GOT3 (cell line): ENCODE measurements at places on chromosomes 12 and 14.

DNA sequence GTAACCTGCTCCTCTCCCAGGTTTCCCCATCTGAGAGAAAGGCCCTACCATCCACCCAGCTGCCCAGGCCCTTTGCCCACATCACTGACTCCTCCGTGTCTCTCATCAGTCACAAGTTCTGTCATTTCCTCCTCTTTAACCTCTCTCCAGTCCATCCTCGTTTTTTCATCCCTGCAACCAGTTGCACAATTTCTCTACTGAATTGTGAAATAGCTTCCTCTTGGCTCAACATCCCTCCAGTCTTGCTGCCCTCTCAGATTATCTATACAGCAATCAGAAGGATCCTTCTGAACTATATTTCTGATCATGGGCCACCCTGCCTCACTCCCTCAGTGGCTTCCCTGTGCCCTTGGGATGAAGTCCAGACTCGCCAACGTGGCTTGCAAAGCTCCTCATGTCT lies 6.8 kb downstream of the FAM161B start:
- no peak for DNase-seq

DNA sequence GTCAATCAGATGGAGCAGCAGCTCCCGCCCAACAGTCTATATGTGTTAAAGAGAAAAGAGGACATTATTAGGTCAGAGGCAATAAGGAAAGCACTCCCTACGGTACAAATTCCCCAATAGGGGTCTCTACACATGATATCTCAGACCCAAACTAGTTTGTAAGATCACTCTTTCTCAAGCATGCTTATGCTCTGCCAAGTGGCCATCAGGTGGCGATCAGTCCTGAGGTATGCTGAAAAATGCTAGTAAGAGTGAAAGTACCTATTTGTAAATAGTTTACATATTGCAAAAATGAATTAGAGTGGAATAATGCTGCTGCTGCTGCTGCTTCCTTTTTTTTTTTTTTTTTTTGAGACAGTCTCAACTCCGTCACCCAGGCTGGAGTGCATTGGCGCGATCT lies 61.0 kb downstream of the CPM start:
- DNase-seq: no peak

DNA sequence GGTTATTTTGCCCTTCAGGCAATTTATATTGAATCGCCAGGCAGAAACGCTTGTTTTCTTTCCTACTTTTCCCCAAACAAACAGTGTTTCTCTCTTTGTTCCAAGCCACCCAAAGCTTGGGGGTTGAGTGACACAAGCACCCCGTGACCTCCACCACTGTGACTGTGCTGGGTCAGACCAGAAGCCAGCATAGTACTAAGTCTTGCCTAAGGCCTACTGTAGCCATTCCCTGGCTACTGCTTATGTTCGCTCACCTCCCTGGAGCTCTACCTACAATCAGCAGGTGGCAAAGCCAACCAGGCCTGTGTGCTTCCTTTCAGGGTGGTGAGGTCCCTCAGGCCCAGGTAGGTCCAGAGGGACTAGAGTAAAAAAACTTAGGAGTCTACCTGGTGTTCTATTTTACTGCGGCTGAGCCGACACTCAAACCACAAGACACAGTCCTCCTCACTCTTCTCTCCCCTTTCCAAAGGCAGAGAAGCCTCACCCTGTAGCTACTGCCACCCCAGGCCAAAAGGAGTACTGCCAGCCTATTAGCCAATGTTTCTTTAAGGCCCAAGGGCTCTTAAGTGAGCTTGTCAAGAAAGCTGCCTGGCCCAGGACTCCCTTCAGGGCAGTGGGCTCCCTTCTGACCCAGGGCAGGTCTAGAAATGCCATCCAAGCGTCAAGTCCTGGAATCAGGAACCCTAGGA lies 411.8 kb upstream of the MIS18BP1 start:
- no peak for DNase-seq

GRCh38 chr12:47813511-47814196 lies 6.0 kb downstream of the HDAC7 start:
- no peak for DNase-seq

- no peak for DNase-seq
Measured at GRCh38 chr12:93176610-93177126, 201.1 kb upstream of the NUDT4 start.

- no peak for DNase-seq
Measured at GRCh38 chr12:108788076-108788782, 56.9 kb upstream of the CORO1C start.

GRCh38 chr14:90602088-90602687 lies 205.4 kb downstream of the CALM1 start:
- DNase-seq: no peak

DNA sequence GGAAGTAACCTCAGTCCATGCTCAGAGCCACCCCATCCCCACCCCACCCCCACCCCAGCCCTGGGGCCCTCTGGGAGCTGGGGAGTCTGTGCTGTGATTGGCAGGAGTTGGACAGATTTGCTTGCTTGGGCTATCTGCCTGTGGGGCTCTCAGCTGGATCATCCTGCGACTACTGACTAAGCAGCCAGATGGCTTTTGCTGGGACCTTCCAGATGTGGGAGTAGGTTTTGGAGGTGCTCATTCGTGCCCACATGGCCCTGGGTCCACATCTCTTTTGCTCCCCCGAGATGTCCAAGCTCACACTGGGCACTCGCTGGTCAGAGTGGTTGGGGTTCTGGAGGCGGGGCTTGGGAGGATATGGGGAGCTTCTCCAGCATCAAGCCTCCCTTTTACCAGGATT lies 138.9 kb downstream of the TSPAN9 start:
- DNase-seq: no peak

DNA sequence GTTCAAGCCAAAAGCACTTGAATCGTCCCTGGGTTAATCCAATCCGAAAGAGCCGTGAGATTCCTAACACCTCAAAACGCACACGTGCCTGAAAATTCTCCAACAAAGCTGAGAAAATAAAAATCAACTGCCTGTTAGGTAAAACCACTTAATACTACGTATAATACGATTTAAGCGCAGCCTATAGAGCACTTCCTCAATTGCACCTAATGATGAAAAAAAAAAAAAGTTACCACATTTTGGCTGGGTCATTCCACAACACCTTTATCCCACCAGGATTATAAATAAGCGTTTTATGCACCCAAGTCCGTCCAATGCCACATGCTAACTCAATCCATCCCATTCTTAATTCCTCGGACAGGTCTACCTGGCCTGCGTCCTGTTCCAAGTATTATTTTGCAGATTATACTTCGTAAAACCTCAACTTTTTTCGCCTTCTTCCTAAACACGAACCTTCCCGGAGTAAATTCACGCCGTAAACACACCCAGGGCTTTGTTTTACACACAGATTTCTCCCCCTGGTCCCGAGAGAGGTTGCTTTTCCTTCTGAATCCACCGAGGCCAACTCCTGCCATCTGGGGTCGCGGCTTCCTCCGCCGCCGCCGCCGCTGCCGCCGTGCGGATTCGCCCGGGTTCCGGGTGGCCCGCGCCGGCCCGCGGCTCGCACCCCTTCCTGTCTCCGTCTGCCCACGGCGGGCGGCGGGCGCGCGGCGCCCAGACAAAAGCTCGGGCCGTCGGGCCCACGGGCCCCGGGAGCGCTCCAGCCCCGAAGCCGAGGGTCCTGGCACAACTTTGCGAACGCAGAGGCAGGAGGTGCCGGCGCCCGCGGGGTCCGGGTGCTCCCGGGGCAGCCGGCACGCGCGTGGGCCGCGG lies 66.2 kb downstream of the RNF34 start:
- DNase-seq: no peak

GRCh38 chr12:52277486-52278245 lies 3.2 kb downstream of the KRT86 start:
- DNase-seq: no peak

DNA sequence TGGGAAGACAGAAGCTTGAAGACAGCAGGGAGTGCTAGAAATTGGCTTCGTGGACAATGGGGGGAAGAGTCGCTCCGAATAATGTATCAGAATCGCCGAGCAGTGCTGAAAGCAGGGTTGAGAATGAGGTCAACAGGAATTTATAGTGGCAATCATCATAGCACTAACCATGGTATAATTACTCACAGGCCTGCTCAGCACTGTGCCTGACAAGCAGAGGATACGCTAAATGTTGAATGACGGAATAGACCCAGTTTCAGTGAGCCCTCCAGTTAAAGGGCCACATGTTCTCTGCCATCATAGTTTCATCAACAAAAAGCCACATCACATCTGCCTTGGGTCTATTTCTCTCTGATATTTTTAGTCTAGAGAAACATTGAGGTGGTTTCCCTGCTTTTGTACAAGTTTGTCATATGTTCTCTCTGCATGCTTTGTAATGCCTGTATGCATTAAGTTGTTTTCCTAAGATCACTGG lies 130.3 kb upstream of the EGLN3 start:
- DNase-seq: no peak

DNA sequence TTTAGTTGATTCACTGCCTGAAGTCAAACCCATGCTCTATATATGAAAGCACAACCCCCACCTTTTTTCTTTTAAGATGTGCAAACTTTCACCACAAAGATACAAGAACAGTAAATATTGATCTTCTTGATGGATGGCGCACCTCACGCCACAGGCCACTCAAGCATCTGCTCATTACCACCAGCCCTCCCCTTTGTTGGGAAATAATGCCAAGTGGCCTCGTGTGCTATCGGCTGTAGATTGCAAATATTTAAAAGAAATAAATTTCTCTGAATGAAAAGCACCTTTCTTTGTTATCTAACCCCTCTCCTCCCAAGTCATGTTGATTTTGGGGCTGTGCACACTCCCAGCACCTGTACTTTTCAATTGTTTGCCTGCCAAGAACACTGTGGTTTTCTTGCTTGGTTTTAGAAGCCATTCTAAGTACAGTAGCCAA lies 122.7 kb downstream of the C12orf42 start:
- DNase-seq: no peak

GRCh38 chr12:25682421-25682820 lies 129.3 kb upstream of the LMNTD1 start:
- DNase-seq: no peak

GRCh38 chr12:52434760-52435530 lies 774 bp upstream of the KRT75 start:
- no peak for DNase-seq

DNA sequence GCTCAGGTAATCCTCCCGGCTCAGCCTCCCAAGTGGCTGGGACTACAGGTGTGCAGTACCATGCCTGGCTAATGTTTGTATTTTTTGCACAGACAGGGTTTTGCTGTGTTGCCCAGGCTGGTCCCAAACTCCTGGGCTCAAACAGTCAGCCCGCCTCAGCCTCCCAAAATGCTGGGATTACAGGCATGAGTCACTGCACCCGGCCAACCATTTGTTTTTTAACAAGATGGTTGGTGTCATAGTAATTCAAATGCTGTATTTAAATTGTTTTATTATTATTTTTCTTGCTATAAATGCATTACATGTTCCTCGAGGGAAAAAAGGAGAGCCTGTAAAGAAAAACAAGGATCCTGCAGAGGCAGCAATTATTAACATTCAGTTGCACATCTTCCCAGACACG lies 83.9 kb downstream of the EP400 start:
- DNase-seq: no peak

DNA sequence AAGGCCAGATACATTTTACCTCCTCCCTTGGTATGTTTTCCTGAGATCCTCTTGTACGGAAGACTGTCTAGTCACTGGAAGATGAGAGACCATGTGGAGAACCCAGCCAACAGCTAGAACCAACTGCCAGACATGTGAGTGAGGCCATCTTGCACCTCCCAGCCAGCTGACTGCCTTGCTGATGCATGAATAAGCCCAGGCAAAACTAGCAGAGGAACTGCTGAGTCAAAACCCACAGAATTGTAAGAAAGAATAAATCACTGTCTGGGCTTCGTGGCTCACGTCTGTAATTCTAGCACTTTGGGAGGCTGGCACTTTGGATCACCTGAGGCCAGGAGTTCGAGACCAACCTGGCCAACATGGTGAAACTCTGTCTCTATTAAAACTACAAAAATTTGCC lies 160.0 kb downstream of the TPH2 start:
- no peak for DNase-seq

GRCh38 chr12:89231686-89232085 lies 120.6 kb downstream of the DUSP6 start:
- no peak for DNase-seq

- no peak for DNase-seq
Measured at GRCh38 chr12:120224304-120225199, 23.6 kb upstream of the RPLP0 start.

DNA sequence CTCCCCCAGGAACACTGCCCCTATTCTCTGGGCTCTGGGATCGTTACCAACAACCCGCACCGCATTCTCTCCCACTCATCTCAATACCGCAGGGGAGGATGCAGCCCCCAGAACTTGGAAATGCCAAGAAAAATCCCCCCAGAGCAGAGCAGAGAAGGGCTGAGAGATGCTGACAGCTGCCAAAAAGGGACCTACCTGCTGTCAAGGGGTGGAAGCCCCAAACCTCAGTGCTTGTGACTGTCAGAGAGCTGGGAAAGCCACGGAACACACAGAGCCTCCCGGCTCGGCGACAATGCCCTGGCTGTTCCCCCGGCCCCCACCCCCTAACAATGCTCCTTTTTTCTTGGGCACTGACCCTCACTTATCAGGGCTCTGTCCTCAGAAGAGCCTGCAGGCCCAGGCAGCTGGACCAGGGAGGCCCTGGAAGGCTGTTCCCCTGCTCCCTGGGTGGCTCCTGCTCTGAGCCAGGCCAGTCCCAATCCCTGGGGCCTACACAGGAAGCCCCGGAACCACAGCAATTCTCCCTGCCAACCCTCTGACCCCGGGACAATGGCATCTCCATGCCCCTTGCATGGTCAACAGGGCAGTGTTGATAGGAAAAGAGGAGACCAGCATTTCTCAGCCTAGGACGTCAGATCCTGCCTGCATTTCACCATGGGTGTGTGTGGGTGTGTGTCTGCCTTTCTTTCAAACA lies 78.9 kb downstream of the ITPK1 start:
- no peak for DNase-seq

DNA sequence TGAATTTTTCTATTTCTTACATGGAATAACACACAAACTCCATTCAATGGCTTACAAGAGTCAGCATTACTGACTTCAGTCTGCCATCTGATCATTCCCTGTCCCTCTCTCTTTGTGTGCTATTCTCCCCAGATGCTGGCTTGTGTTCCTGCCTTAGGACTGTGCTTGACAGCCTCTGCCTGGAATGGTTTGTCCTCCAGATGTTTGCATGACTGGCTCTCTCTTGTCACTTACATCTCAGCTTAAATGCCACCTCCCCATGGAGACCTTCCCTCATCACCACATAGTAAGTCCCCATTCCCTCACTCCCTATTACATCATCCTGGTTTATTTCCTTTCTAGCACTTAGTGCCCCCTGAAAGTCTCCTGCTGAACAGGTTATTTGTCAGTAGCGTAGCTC lies 181.6 kb downstream of the KTN1 start:
- DNase-seq: no peak

DNA sequence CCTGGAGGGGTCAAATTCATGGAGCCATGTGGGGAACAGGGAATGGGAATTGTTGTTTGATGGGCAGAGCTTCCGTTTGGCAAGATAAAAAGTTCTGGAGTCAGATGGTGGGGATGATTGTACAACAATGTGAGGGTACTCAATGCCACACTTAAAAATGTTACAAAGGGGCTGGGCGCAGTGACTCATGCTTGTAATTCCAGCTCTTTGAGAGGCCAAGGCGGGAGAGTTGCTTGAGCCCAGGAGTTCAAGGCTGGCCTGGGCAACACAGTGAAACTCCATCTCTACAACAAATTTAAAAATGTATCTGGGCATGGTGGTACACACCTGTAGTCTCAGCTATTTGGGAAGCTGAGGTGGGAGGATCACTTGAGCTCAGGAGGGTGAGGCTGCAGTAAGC lies 66.0 kb upstream of the DIO3 start:
- no peak for DNase-seq

- no peak for DNase-seq
Measured at GRCh38 chr12:75471902-75472890, 8.4 kb upstream of the GLIPR1 start.
